ENCODE measurements at places on chromosomes 12 and 14.

DNA sequence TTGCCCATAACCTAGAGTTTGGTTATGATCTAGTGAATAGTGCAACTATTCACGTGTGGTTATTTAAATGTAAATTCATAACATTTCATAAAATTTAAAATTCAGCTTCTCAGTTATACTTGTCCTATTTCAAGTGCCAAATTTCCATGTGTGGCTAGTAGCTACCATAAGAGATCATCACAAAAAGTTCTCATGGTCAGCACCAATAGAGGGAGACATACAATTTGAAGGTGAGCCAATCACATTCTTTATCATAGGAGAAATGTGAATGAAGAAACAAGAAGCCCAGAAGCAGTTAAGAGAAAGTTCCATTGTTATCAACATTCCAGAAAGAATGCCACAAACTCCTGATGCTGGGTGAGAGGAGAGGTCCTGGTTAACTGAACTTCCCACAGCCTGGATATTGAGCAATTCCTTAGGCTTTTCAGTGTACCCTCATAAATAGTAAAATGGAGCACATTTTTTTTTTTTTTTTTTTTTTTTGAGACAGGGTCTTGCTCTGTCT lies 892.9 kb upstream of the USP15 start:
- DNase-seq: no peak

- DNase-seq: no peak
Observed at GRCh38 chr12:11762723-11763326, 113.4 kb downstream of the ETV6 start.

DNA sequence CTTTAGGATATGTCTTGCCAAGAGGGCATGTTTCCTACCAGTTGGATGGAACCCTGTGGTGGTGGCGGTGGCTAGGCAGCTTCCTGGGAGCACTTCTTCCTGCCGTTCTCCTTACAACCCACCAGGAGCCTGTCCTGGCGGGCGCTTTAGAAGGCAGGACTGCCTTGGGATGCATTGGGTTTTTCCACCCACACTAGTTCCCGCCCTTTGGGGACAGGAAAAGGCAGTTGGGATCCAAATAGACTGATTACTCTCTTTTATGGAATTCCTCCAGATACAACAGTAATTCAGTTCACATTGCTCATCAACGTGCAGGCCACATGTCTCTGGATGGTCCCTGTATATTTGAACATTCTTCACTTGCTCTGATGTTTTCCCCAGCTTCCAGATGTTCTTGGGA lies 305.7 kb upstream of the SSTR1 start:
- DNase-seq: no peak

GRCh38 chr14:101508948-101509729 lies 52.2 kb upstream of the DIO3 start:
- no peak for DNase-seq

Data from CD4-positive, alpha-beta T cell treated with Interleukin-4 for 1 hour (primary cell).